ENCODE measurements at places on chromosomes 3 and 15.

- no peak for DNase-seq
Observed at GRCh38 chr3:134690226-134690625, 39.4 kb upstream of the KY start.

DNA sequence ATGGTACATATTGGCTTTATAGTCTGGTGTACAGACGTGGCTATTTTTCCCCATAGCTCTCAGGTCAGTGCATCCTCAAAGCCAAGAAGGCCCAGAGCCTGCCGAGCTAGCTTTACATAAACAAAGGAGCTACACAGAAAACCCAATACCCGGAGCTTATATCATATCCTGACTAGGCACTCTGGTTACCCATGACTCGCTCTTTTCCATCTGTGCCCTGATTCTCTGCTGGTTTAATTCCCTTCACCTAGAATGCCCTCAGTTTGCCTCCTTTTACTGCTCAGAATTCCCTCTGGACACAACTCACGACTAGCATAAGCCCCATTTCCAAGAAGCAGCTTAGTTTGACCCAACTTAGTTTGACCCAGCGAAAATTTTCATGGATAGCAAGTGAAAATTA, 110.8 kb downstream of the TIGIT start:
- DNase-seq: no peak

DNA sequence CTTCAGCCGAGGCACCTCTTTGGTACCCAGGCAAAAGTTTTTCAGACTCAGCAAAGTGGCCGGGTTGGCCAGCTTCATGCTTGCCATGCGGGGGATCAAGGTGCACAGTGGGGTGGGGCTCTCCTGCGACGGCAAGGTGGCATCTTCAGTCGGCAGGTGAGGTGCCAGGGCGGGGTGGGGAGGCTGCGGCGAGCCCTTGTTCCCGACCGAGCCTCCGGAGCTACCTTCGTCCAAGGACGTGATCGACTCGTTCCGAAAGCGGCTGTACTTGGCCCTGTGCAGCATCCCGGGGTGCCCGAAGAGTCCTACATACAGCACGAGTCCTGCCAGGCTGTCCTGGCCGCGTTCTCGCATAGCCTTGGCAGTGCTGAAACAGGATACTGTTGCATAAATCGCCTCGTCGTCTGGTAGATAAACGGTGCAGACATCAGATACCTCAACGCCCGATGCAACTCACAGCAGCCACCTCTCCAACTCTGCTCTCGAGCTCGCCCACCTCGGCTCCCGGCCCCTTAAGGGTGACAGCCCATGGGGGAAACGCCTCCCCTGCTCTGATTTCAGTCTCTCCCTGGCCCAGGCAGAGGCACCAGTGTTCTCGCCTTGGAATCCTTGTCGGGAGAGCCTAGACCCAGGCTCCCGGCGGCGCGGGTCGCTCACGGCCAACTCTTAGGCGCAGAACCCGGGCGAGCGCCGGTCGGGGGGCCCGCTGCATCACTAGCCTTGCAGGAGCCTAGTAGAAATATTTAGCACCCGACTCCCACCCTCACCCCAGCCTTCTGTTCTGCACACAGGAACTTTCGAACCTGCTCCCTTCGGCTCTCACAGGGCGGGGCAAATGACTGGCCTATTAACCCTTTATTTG, 826 bp downstream of the SHC4 start:
- DNase-seq: no peak

- DNase-seq: no peak
Observed at GRCh38 chr3:48503401-48504050, 448 bp downstream of the SHISA5 start.

- DNase-seq: no peak
Observed at GRCh38 chr3:169348276-169348675, 315.2 kb downstream of the MECOM start.

DNA sequence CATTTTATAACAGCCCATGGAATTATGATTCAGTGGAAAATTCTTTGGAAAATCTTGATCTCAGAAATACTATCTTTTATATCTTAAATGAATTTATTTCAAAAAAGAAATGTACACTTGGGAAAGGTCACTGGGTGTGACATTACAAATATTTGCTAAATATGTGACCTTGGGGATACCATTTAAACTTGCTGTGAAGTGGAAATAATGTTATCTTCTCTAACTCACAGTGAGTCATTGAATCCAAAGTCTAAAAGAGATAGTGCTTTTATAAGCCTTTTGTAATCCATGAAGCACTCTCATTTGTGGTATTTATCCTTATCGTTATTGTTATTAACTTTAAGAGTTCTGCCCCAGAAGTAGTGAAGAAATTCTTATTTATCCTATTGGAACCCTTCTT, 289.8 kb upstream of the SEMA6D start:
- no peak for DNase-seq

- peak; percentile 10 for DNase-seq
Observed at GRCh38 chr3:188749010-188749617, 422.7 kb upstream of the TPRG1 start.

GRCh38 chr3:88584451-88584850, 434.7 kb downstream of the C3orf38 start:
- DNase-seq: no peak

DNA sequence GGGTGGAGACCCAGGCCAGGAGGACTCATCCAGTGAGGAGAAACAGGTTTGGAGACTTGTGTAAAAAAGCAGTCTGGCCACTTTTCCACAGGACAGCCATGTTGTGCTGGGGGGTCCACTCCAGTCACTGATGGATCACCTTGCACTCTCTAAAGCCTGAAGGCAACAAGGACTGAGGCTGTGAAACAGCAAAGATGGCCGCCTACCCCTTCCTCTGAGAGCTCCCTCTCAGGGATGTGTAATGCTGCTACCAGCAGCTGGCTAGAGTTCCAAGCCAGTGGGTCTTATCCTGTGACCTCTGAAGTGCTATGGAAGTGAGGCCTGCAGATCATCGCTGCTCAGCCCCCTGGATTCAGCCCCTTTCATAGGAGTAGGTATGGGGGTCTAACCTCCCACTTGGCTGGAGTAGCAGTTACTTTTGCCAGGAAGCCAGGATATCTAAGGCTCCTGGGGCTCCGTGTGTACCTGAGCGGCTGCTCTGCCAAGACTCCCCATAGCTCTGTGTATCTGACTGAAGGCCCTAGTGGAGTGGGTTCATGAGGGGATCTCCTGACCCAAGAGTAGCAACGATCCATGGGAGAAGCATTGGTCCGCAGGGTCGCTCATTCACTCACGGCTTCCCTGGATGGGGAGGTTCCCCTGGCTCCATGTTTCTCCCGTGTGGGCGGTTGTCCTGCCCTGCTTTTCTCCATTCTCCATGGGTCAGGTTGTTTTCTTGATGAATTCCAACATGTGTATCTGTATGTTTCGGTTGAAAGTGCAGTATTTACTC, 69.9 kb upstream of the TNFSF10 start:
- no peak for DNase-seq

GRCh38 chr15:98398056-98398455, 250.3 kb upstream of the IGF1R start:
- no peak for DNase-seq

DNA sequence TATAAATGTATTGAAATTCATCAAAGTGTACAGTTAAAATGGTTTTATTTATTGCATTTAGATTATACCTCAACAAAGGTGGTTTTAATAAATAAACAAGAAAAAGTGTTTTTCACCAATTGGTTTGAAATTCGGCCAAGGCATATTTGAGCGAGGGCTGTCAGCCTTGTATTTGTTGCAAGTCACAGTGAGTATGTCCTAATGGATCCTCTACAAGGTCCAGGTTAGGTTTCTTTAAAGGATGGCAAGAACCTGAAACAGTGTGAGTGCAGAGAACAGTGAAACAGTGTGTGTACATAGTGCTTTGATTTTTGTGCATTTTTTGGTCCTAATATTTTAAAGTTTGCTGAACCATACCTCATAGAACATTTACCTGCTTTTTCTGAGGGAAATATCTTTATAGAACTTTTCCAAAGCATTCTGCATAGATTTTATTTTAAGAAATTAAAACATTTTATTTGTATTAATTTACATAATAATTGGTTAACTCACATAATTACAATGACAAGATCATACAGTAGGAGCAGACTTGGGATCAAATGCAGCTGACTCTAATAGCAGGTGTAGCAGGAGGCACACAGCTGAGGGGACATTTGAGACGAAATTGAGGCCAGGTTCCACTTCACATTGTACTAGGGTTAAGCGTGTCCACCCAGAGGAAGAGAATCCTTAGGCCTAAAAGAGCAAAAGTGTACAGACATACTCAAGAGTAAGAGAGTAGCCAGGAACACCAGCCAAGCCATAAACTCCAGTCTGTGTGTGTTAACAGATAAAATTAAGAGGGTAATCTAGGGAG, 428.8 kb upstream of the TPRG1 start:
- DNase-seq: no peak

- no peak for DNase-seq
Observed at GRCh38 chr3:39146083-39146501, 7.3 kb downstream of the CSRNP1 start.

GRCh38 chr3:71810056-71810455, 25.1 kb upstream of the PROK2 start:
- DNase-seq: no peak

DNA sequence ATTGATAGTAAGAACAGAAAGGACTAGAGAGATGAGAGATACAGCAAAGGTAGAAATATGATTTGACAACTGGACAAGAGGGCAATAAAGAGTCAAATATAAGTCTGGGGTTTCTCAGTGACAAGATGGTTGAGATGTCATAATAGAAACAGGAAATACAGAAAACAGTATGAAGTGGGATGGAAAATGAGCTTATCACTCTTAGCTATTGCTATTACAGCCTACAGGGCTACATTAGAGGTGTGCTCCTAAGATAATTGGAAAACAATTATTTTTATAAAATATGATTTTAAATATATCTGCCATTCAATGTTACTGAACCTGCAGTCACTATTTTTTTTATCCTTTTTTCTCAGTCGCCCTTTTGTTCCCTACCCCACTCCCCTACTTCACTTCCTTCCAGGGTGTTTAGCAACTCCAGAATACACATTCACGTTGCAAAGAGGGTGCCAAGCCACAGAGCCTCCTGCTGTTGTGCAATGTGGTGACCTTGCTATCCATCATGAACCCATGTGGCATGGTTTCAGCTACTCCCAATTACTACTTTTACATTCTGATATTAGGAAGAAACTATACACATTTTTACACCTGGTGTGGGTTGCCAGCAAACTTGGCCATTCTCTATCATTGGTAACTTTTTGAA, 6.0 kb downstream of the NRG4 start:
- no peak for DNase-seq

DNA sequence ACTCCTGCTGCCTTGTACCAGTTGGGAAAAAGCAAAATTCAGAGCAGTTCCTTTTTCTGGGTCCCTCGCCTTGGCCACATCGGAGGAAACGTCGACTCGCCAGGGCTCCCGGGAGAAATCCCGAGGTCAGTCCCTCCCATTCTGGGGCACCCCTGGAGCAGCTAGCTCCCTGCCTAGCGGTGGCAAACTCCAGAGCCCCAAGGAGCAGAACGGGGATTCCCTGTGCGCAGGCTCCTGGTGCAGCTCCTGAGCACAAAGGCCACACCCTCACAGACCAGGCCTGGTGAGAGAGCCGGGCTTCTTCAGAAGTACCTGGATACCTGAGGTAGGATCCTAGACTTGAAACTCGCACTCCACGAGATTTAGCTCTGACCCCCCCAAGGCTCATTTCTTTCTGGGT, 2.6 kb downstream of the LRRC3B start:
- no peak for DNase-seq

DNA sequence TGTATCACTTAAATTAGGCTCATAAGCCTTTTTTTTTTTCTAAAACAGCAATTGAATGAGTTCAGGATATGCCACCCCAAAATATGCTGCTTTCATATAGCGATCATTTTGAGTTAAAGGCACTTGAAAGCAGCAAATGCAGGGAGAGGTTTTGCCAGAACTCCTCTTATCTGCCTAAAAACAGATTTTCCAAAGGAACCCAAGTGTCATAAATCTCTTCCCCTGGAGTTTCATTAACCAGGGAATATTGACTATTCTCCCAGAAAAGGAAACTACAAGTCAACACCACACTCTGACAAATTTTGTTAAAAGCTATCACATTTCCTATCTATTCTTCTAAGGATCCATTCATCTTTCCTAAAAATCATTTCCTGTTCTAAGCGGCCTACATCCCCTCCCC, 11.3 kb downstream of the DNAAF4 start:
- DNase-seq: no peak

GRCh38 chr3:126911162-126912026, 71.5 kb upstream of the PLXNA1 start:
- no peak for DNase-seq

GRCh38 chr3:116020989-116021388, 397.7 kb downstream of the GAP43 start:
- DNase-seq: no peak

GRCh38 chr15:60572541-60573421, 93.8 kb upstream of the ICE2 start:
- peak; percentile 26 for DNase-seq

- DNase-seq: no peak
Observed at GRCh38 chr3:197533927-197534725, 21.6 kb downstream of the BDH1 start.

GRCh38 chr3:66442254-66443117, 58.3 kb downstream of the LRIG1 start:
- DNase-seq: no peak

DNA sequence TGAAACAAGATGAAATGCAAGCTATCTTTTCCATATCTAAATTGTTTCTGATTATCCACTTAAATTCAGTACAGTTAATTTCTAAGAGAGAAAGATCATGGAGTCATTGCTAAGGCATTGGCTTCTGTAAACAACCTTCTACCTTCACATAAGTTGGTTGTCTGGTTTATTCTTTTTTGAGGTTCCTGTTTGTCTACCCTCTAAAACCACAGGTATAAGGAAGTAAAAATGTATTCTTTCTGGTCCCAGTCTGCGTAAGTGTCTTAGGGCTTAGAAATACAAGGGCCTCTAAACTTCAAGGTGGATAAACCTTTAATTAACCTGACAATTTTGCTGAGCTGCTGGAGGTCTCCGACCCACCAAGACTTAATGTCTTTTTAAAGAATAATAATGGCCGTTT, 3.6 kb upstream of the ATOSA start:
- no peak for DNase-seq

DNA sequence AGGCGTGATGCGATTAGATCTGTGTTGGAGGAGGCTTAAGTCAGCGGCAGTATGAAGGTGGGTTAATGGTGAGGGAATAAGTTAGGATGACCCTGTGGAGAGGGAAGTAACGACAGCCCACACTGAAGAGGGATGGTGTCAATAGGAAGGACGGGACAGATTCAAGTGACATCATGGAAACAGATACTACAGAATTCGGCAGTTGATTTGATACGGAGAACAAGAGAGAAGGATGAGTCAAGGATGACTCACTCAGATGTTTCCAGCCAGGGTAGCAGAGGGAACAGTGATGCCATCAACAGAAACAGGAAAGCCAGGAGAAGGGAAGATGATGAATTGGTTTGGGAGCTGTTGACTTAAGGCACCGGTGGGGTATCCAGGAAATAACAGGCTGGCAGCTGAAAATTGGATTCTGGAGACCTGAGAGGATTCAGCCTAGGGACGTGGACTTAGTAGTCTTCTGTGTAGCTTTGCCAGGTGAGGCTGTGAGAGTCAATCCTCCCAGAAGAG, 38.0 kb downstream of the SHC4 start:
- no peak for DNase-seq

DNA sequence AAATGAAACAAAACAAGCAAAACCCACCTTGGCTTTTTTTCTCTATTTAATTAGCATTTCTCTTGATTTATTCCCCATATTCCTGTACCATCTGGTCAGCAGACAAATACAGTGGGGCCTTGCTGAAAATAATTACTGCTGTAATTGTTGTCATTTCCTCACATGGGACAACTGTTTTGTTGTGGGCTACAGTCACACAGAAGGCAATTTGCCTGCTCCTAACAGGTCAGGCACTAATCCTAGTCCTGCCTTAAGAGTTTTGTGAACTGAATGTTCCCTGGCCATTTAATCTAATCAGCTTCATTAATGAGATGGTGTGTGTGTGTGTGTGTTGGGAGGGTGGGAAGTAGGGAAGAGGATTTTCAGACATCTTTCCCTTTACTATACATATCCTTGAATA, 11.6 kb downstream of the TRPC1 start:
- DNase-seq: no peak
